Mesendoderm (in vitro differentiated cells): ENCODE measurements at places on chromosomes 7 and 10.

- peak; percentile 86 for DNase-seq
These were observed 71.2 kb upstream of the FOXK1 start for GRCh38 chr7:4610768-4611467.

DNA sequence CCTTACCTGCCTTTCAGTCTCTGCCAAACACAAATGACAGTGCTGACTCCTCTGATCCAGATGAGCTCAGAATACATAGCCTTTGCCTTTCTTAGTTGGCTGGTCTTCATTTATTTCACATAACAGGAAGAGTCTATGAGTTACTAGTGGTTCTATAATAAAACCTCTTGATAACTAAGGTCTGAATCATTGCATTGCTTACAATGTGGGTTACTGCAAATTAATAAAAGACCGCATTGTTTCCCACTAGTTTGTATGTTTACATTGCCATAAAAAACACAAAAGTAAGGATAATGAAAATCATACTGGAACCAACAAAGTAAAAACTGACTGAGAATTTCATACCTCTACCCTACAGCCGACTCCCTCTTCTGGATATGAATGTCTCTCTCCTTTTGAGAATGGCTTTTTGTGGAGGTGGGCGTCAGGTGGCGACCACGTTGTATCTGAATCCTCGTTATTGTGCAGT is 62.0 kb upstream of the AKR1E2 start:
- DNase-seq: no peak

DNA sequence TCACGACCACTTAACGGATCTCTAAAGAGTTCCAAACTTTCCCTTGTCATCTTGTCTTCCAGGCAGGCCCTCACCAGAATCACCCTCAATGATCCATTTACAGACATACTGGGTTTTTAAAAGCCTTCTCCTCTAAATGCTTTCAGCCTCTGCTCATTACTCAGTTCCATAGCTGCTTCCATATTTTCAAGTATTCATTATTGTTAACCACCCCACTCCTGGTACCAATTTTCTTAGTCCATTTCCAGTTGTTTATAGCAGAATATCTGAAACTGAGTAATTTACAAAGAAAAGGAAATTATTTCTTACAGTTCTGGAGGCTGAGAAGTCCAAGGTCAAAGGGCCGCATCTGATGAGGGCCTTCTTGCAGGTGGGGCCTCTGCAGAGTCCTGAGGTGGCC is 56.5 kb upstream of the NKX6-2 start:
- DNase-seq: no peak

- DNase-seq: peak; percentile 30
These were observed 1.5 kb downstream of the IPMK start for GRCh38 chr10:58266003-58266825.

DNA sequence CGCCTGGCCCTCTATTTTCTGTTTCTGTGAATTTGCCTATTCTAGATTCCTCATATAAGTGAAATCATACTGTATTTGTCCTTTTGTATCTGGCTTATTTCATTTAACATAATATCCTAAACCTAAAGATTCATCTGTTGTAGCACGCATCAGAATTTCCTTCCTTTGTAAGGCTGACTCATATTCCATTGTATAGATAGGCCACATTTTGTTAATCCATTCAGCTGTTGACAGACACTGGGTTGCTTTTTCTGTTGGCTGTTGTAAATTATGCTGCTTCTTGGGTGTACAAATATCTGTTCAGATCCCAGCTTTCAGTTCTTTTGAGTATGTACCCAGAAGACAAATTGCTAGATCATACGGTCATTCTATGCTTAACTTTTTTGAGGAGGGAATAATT is 28.8 kb upstream of the CUL1 start:
- DNase-seq: no peak

- DNase-seq: no peak
These were observed 4.9 kb downstream of the CCDC6 start for GRCh38 chr10:59901470-59901869.

DNA sequence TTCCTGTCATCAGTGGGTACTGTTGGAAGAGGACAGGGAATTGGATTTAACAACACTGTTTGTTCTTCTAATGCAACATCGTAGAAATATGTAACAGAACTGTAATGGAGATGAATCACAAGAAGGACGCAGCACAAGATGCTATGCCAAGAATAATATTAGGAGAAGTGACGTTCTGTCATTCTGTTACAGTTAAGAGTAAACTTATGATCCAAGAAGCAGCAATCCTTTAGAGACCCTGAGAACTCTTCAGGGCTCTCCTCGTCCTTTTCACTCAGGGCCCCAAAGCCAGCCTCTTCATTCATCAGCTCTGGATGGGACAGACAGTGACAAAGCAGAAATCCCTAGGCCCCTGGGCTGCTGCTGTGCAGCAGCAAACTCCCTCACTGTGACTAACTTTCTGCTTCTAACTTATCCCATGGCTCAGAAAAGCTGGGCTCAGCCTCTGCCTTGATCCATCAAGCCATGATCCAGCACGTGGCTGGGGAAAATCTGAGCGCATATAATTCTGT is 8.7 kb upstream of the IL6 start:
- no peak for DNase-seq

DNA sequence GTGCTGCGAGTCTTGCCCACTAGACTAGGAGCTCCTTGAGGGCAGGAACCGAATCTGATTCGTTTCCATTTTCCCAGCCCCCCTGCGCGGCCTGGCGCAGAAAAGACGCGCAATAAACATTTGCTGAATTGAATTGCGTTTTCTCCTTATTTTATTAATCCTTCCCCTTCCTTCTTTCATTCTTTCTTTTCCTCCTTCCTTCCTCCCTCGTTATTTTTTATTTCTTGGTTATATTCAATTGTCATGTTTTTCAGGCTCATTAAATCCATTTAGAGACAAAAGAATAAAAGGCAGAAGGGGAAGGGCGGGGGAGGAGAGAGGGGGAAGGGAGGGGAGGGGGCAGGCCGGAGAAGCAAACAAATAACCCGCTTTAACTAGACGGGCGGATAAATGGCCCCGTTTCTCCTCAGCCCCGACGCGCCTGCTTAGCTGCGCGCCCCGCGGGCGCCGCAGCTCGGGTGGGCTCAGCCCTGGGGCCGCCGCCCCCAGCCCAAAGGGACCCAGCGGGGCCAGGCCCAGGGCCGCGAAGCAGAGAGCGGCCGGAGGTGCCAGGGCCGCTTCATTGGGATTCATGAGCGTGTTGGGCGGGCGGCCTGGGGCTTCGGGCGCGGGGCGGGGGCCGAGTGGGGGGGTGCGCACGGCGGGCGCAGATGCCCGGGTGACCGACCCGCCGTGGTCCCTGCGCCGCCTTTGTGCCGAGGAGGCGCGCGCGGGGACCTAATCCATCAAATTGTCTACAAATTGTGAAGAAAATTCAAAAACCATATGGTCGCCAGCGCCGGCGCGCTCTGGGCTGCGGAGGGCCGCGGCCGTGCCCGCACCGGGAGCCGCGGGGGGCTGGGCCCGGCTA is 5.0 kb downstream of the LBX1 start:
- DNase-seq: no peak

DNA sequence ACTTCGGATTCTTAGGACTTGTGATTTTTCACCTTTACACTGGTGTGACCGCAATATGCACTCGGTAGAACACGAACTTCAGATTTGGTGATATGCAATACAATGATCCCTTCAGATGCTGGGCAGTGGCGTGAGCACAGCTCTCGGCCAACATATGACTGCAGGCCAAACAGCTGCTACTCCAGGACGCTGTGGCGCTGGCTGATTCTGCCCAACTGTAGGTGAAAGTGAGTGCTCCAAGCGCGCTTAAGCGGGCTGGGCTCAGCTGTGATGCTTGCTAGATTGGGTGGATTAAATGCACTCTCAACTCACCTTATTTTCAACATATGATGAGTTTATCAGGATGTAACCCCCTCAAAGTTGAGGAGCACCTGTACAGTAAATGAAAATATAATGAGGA is 137.6 kb upstream of the RET start:
- no peak for DNase-seq

DNA sequence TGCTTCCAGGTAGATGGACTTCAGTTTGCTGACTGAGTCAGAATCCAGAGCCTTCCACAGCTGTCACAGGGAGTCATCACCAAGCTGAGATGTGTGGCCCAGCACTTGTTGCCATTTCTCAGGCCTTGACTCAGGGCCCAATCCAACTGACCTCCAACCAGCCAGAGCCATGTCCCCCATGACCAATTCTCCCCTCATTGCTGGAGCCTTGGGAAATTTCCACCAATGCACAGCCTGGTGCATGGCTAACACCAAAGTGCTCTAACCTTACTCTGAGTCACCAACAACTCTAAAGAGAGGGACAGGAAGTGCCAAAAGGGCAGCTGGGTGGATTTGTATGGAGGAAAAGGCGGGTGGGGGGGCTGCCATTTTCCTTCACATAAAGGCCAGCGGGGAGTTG is 13.4 kb upstream of the GLI3 start:
- DNase-seq: no peak

GRCh38 chr7:87475359-87476178 is at the start of gene ABCB4:
Gene ABCB4, minus strand, starts transcription at chr7:87475680. Its CDS starts 215 bp downstream, at chr7:87475465.
- DNase-seq: no peak

DNA sequence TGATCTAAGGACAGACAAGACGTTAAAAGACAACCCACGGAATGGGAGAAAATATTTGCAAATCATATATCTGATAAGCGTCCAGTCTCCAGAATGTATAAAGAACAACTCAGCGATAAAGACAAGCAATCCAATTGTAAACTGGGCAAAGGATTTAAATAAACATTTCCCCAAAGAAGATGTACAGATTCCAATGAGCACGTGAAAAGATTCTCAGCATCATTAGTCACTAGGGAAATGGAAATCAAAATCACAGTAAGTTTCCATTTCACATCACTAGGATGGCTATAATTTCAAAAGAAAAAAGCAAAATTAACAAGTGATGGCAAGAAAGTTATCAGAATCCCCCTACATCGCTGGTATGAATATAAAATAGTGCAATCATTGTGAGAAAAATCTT is 316.1 kb downstream of the SFMBT2 start:
- no peak for DNase-seq

DNA sequence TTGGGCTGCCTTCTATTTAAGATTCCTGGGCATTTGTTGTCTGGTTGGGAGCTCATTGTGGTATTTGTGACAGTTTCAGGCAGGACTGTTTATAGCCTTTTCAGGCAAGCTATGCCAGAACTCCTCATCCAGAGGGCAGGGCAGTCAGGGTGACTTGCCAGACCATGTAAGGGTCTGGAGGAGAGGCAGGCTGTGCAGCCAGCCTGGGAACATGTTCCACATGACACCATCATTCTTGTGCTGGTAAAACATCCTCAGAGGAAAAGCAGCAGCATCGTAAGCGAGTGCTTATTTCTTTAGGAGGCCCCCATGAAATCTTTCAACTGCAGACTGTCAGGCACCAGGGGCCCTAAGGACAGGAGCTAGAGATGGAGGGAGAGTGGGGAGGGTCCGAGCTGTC is 44.0 kb upstream of the SORBS1 start:
- no peak for DNase-seq

- DNase-seq: no peak
These were observed 12.7 kb downstream of the PLEKHA8 start for GRCh38 chr7:30040938-30041337.

- DNase-seq: no peak
These were observed 12.9 kb upstream of the INPP5A start for GRCh38 chr10:132524443-132525285.

GRCh38 chr7:87375662-87376435 is 30.4 kb downstream of the CROT start:
- DNase-seq: no peak

- DNase-seq: no peak
These were observed 57.1 kb upstream of the KMT2E start for GRCh38 chr7:104956753-104957450.

DNA sequence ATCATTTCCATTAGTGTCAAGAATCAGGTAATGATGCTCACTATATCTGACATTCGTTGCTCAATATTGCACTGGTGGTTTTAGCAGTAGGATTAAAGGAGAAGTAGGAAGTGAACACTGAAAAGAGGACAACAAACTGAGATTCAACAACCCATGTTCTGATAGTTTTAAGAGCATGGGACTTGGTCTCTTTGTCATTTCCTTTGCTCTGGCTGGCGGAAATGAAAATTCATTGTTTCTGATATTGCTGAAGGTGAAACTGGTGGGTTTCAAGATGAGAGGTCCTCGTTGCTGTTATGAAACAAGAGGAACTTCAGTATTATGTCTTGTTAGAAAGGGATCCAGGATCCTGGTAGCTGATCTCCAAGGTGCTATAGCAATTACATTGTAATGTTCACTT is 129.0 kb downstream of the DNAH11 start:
- no peak for DNase-seq

DNA sequence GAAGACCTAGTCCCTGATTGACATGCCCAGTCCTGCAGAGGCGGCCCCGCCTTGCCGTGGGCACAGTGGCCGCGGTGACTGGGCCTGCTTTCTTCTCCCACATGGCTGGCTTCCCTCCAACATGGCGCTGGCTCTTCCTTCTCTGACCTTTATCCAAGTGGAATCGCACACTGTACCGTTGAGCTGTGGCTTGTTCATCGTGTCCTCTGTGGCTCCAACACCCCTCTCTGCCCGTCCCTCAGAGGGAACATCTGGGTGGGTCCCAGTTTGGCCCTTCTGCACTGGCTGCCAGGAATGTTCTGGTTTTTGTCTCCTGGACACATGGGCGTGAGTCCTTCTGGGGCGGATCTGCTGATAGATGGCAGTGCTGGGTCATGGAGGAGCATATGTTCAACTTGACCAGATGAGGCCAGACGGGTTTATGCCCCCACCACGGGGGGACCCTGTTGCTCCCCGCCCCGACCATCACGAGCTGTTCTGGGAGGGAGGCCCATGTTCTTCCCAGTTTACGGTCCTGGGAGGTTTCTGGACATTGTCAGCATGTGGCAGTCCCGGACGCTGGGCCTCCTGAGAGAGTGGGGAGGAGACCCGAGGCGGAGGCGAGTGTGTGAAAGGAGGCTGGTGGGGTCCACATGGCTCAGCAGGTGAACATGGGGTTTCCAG is 63.5 kb downstream of the LHPP start:
- DNase-seq: no peak

GRCh38 chr10:51521605-51522004 is 177.8 kb downstream of the CSTF2T start:
- no peak for DNase-seq

DNA sequence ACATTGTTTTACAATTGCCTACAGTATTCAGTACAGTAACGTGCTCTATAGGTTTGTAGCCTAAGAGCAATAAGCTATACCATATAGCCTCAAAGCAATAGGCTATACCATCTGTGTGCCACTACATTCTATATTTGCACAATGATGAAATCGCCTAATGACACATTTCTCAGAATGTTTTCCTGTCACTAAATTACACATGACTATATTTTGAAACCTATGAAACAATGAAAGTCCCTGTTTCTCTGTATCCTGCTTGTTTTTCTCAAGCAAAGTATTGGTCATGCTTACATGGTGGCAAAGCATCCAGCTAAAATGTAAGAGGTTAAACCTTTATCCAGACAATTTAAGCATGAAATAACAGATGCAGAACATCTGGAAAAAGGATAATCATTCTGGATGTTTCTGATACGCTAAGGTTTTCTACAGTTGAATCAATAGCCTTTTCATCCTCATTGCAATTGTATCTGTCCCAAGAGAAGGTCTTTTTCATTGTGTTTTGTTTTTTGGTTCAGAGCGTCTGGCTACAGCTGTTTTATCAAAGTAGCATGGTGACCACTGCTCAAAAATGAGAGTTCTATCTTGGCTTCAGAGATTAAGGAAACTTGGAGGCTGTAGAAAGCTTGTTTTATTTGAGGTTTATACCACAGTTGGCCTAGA is 81.7 kb downstream of the CSTF2T start:
- DNase-seq: no peak
